Activated CD4-positive, alpha-beta memory T cell treated with anti-CD3 and anti-CD28 coated beads for 36 hours (primary cell): ENCODE measurements at places on chromosomes 6 and 20. TPM values are rescaled to one million over a fixed set of nuclear protein-coding genes. Genes with fewer than 3 reads are reported as not detected.

- DNase-seq = no peak
Observed at GRCh38 chr6:17995414-17995813, 8.0 kb upstream of the KIF13A start.

DNA sequence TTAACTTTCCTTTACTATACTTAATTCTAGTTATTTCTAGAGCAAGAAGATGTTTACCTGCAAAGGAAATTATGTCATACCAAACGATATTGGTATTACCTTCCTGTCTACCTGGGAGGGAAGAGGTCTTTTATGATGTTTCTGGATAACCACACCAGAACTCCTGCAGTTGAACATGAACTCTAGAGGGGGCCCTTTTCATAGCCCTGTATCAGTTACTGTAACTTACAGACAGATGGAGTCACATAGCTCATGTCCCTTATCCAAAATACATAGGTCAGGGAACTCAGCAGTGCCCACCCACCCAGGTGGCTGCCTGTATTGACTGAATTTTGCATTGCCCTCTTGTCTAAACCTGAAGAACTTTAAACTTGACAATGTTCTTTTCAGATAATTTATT, 35.1 kb upstream of the MYL9 start:
- DNase-seq = no peak

DNA sequence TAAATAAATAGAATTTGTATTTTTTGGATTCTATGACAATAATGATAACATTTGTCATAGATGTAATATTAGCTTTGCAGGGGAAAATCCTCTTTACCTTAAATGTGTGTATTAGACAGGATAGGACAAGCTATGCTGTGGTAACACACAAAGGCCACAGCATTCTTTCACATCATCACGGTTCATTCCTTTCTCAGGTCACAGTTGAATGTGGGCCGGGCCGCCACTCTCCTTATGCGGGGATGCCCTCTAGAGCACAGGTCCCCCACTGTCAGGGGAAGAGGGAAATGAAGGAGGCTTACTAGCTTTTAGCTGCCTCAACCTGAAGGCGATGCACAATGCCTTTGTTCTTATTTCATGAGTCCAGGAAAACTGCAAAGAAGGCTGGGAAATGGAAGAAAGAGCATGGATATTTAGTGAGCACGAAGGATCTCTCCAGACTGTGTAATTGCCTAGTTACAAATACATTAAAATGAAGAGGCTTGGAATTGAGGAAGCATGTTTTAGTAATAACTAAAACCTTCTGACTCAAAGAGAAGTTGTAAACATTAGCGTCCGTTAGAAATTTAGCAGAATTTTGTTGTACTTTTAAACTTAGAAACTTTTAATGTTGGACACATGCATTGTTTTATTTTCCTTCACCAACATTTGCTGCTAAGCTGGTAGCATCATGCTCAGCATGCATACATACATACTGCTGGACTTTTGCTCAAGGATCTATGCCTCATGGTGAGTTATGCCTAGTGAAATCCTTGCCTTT, 248.9 kb upstream of the FOXQ1 start:
- no peak for DNase-seq

DNA sequence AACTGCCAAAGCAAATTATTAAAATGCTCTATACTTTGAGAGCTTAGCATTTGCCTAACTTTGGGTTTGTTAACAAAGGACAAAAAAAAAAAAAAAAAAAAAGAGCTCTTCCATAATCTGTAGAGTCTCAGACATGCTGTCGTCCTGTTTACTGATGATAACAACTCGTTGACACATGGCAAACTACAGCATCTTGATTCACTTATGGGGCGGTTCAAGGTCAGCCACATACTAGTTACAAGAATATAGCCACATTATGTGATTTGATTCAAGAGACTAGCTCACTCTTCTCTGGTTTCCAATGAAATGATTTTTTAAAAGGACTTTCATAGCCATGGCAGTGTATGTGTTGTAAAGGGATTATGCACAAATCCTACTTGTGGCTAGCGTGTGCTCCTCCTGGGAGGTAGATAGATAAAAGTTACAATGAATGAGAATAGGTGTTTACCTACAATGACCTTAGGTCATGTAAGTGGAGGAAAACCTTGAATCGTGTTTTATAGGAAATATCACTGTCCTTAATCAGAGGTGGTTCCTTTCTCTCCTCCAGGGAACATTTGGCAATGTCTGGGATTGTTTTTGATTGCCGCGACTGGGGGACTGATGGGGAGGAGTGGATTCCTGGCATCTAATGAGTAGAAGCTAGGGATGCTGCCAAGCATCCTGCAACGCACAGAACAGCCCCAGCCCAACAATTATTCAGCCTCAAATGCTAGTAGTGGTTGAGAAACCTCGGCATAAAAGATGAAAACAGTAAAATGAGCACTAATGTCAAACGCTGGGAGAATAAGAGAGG, 969.2 kb upstream of the SLC35B3 start:
- no peak for DNase-seq

DNA sequence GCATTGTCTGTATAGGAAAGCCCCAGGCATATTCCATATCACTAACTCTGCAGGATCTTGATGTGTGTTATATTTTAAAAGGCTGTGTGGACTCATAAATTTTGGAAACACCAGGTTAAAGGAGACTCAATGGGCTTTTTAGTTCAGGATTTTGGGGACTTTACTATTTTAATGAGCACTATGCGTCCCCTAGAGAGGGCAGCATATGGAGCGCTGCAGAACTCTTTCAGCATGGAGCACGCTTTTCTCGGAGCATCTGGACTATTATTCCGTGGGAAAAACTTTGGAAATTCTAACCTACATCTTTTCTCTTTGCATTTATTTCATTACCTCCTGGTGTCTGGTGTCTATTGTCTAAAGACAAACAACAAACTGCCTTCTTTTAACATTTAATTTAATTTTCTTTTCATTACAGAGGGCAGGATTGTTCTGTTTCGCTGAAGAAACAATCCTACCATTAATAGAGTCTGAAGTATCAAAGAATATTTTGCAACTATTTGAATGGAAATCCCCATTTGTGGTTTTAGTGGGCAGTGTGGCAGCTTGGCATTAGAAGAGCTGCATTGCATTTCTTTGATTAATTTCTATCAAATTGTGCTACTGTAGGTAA, 399.9 kb upstream of the HSF2 start:
- no peak for DNase-seq

DNA sequence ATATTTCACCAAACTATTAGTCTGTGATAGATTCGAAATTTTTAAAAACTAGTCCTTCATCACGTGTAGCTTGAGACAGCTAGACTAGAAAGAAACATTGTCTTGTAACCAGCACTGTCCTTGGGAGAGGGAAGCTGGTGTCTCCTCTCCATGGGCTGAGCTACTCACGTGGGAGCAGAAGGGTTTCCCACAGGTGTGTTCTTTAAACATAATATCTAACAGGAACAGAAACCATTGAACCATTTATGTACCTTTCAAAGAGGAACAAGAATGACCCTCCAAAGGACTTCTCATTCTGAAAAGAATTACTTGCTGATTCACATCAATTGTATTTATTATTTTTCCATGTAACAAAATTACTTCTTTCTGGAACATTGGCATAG, 72.4 kb upstream of the SYNJ2 start:
- DNase-seq = no peak

GRCh38 chr6:165266191-165266590, 43.2 kb downstream of the C6orf118 start:
- no peak for DNase-seq

DNA sequence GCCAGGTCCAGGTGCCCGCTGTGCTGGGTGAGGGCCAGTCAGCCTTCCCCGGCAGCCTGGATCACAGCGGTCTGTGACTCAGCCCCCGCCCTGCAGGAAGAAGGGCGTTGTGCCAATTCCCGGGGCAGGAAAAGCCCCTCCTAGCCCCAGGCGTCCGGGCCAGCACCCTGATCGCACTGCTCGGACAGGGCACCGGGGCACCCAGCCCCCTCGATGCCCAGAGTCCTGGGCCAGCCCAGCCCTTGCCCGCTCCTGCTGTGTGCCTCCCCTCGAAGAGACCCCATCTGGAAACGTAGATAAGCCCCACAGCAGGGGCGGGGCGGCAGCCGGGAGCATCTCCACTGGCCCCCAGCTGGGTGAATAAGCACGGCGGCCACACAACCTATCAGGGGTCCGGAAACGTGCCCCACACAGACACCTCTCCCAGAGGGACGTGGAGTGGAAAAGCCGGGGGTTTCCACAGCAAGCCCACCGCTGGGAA, 9.9 kb downstream of the LAMA5 start:
- no peak for DNase-seq

- DNase-seq = no peak
Observed at GRCh38 chr6:11852061-11852651, 73.6 kb upstream of the ADTRP start.

DNA sequence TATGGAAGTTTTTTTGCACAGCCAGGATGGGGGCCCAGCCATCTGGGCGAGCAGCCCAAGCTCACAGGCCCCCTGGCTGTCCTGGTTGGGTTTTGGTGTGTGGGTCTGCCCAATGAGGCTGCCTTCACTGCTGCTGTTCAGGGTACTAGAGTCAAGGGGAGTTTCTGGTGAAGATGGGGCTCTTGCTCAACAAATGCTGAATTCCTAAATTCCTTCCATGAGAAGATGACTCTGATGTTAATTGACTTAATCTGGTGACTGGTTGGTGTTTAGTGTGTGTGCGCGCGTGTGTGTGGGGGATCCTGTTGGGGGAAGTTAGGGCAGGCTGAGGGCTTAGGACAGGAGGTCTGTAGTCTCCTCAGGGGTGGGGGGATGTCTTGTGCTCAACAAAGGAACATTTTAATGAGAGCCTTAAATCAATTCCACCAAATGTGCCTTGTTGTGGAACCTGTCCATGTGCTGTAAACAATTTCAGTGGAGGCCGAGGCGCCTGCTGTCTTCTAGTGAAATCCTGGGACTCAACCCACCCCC, 1.9 kb downstream of the PTK7 start:
- no peak for DNase-seq

GRCh38 chr6:81606965-81607381, 145.5 kb downstream of the TENT5A start:
- DNase-seq = no peak

DNA sequence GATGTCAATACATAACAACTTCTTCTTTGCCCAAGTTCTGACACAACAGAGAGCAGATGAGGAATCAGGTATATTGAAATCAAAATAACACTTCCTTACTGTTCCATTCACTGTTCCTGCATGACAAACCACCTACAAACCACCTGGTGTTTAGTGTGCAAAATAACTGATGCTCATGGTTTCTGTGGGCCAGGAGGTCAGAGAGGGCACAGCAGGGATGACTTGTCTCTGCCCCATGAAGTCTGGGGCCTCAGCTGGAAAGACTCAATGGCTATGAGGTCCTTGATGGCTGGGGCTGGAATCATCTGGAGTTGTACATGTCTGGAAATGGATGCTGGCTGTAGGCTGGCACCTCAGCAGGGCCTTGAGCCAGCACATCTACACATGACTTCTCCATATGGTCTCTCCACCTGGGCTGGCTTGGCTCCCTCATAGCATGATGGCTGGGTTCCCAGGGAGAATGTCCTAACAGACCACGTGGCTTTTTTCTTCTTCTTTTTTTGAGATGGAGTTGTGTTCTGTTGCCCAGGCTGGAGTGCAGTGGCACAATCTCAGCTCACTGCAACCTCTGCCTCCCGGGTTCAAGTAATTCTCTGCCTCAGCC, 7.4 kb upstream of the COX4I2 start:
- peak; percentile 25 for DNase-seq

- no peak for DNase-seq
Observed at GRCh38 chr20:1496930-1497329, 5.7 kb upstream of the SIRPB2 start.

GRCh38 chr6:117591405-117591804, 10.9 kb downstream of the GOPC start:
- no peak for DNase-seq

DNA sequence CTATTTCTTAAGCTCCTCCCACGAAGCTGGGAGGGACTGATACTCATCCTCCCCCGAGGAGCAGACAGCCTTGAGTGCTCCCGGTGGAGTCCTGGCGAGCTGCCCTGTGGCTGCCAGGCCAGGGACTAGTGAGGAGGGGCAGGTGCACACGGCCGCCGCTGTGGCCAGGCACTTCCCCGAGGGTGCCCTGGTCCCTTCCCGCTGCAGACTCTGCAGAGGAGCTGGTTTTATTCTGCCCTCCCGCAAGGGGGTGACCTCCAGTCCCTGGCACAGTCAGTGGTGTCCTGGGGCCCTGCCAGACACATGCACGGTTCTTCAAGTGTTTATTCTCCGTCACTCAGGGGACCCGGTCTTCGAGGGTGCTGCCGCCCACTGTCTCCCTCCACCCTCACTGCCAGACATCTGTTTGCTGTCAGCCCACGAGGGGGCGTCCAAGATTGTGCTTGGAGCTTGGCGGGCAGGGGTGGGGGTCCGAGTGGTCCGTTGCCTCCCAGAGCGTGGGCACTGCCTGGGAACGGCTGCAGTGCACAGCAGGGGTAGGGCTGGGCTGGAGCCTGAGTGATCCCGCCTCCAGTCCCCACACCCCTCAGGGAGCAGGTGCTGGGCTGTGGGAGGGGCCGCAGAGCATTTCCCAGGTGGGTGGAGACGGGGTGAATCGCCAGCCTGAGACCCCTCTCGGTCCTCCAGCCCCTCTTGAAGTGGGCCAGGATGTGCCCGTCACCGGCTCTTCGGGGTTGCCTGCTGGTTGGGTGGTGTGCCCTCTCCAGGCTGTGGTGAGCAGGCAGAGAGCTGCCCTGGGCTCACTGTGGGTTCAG, 3.1 kb upstream of the CABLES2 start:
- peak; percentile 45 for DNase-seq

GRCh38 chr6:110033749-110034666, 55.9 kb downstream of the GPR6 start:
- no peak for DNase-seq

GRCh38 chr6:160792708-160793107, 90.7 kb downstream of the PLG start:
- DNase-seq = no peak

SLC16A10 gene
- 3.6 TPM for total RNA-seq

TAGAP gene
- total RNA-seq = 41.6 TPM

ACSS1 gene
- 16.2 TPM for total RNA-seq

AHI1 gene
- 22.7 TPM for total RNA-seq

PRDM13 gene
- not detected for total RNA-seq

PCNA gene
- total RNA-seq = 560 TPM

DCDC2 gene
- total RNA-seq = not detected

EFCAB8 gene
- 0.24 TPM for total RNA-seq

ZNF391 gene
- 2.8 TPM for total RNA-seq

SLCO4A1 gene
- 30.7 TPM for total RNA-seq

CTCFL gene
- total RNA-seq = not detected
